ENCODE measurements at places on chromosomes 3 and 15. TPM values are rescaled to one million over a fixed set of nuclear protein-coding genes. Genes with fewer than 3 reads are reported as not detected.

DNA sequence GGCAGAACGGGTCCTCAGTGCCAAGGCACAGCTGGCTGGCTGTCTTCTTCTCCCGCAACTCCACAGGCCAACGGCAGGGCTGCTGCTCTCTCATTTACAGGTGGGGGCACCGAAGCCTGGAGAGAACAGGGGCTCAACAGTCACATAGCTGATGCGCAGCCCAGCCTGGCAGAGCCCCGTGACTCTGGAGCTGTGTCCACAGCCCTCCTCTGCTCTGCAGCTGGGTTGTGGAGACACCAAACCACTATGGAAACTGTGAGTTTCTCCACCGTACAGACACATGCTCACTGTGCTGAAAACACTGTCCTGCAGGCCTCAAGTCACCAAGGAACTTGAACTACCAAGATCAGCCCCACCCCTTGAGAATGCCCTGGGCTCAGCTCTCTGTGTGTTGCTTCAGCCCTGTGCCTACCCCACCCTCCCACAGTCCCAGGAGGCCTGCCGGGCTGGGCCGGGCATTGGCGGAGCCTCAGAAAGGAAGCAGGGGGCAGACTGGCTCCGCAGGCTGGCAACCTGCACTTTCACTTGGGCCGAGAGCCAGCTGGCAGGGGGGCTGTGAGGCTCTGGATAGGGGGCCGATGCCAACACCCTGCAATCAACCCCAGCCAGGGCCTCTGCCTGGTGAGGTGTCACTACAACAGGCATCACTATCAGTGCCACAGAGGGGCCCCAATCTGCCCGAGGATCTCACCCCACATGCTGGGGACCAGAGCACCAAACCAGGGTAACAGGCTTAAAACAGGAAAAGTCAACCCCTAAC lies 113.7 kb upstream of the RPL32 start:
- no peak for DNase-seq

GRCh38 chr3:139259398-139259797 lies 84.4 kb upstream of the MRPS22 start:
- DNase-seq = no peak

- DNase-seq = no peak
These were observed 577.0 kb upstream of the MDFIC2 start for GRCh38 chr3:70889162-70890019.

GRCh38 chr15:24877174-24877573 lies 77.6 kb upstream of the SNRPN start:
- no peak for DNase-seq

- DNase-seq = no peak
These were observed 22.1 kb downstream of the SRPRB start for GRCh38 chr3:133827684-133828083.

Gene SEMA6D
- 27.7 TPM for polyA plus RNA-seq

Gene FETUB
- polyA plus RNA-seq = 0.09 TPM

Data from renal cortex interstitium (tissue), 15 donors.